ENCODE measurements at places on chromosomes 16 and 17.
A peak's percentile ranks its signal among the peaks of the same experiment; 100 is the strongest.

DNA sequence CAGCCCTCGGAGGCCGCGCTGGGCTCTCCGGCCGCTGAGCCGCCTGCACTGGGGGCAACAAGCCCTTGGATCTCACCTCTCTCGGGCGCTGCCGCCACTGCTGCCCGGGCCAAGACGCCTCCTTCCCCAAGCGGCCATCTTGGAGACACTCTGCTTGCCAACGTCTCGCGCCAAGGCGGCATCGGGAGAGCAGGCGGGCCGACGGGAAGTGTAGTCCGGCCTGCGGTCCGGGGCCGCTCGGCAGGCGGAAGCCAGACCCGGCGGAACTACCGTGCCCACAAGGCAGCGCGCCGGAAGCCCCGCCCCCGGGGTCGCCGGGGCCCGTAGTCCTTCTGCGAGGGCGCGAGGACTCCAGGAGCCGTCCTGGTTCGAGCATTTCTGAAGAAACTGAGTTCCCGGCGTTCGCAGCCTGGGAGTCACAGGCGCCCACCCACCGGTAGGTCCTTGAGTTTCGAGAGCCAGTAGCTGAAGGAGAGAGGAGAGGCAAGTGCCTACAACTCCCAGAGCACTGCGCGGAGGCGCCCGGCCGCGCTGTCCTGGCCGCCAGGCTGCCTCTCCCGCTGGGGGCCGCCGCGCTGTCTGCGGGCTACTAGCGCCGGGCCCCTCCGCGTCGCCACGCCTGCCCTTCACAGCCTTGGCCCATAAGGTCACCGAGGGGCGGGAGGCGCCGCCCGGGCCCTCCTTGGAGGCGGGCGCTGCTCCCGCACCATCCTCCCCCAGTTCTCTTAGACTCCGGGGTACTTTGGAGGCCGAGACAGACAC, at the start of gene TMEM11:
Gene TMEM11, minus strand, starts transcription at position 147 of the 762 bp plus-strand sequence. Its CDS starts 9 bp downstream, at position 138.
- peak; percentile 74 for DNase-seq

GRCh38 chr16:60810250-60810649, 1226.0 kb downstream of the CDH8 start:
- no peak for DNase-seq

DNA sequence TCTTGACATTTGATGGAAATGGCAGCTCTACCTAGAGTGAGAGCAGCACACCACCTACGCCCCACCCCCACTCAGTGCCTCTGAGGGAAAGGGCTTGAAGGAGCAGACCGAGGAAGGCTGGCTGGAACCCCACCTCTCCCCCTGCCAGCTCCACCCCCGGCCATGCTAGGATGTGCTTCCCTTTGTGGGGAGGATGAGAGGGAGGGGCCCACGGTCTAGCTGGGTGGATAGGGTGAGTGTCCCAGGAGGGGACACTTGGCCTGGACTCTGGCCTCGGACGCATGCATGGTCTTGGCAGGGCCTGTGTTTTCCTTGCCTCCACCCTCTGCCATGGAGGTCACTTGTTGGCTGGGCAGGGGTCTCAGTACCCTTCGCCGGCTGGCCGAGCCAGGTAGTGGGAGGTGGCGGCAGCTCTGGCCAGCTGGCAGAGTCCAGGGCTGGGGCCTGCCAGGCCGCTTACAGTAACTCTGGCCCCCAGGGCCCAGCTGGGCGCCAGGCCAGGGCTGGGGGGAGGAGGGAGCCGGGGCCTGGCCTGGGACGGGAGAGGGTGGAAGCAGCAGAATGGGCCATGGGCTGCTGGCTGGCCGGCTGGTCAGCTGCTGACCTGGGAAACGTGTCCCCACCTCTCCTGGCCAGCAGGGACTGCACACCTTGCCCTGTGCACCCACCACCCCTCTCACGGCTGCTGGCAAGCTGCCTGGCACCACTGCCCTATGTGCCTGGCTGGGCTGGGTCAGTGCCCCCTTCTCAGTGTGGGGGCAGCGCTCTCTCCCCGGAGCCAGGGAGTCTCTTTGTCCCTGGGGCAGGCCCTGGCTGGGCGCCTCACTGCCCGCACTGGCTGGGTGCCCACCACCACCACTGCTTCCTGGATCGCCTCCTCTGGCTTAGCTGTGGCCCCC, 23.0 kb downstream of the RARA start:
- DNase-seq = peak; percentile 98

DNA sequence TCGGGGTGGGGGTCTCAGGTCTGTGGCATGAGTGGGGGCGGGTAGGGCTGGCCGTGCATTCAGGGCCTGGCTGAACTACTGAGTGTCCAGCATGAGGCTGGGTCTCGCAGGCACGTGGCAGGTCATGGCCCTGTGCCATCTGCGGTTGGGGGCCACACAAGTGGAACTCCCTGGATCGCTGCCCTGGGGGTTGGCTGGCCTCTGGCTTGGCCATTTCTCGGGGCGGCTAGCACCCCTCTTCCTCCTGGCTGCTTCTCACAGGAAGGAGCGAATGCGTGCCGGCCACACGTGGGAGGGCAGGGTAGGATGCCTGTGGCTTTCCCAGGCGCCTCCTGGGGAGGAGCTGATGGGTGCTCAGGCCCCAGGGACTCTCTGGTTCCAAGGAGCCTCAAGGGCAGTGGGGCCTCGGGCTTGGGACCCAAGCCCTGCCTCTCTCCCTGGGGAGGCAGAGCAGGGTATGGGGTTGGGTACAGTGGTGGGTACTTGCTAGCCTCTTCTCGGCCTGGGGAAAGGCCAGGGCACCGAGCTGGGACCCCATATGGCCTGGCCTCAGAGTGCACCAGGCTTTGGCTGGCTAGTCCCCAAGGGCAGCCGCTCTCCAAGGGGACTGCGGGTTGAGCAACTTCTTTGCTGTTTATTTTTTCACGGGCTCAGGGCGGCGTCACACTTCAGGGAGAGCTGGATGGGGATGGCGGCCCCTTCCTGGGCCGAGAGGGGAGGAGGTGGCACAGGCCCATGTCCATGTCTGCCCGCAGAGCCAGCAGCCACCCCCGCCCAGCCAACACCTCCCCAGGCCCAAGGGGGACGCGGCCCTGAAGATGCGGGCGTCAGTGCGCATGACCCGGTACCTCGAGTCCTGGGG, 37.5 kb downstream of the ADCY7 start:
- no peak for DNase-seq

DNA sequence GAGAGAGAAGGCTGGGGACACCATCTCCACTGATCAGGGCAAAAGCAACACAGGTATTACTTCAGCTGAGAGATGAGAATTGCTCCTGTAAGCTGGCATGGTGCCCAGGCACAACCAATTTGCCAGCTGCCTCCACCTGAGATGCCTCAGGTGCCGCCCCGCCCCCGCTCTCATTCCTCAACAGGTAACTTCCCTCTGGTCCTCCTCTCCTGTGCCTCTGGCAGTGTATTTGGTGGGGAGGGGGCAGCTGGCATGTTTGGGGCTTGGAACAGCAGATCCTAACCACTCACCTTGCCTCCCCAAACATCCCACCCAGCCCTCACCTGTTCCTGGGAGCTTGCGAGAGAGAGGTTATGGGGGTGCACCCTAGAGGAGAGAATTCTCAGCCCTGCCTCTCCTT, 2.9 kb upstream of the SRCIN1 start:
- no peak for DNase-seq

GRCh38 chr16:1105888-1106620, 10.0 kb upstream of the C1QTNF8 start:
- no peak for DNase-seq

DNA sequence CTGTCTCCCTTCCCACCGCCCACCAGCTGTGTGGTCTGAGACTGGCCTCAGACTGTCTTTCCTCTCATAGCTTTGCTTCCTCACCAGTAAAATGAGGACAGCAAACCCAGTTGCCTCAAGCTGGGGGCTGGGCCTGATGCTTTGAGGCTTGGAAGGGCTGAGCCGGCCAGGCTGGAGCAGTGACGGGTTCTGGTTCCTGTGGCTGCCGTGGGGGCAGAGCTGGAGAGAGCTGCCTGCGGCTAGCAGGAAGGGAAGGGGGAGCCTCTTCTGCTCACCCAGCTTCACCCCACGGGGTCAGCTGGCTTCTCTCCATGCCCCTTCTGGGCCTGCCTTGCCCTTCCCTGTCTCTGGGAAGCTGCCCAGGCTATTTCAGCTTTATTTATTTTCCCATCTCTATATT, 23.7 kb downstream of the LASP1 start:
- no peak for DNase-seq

DNA sequence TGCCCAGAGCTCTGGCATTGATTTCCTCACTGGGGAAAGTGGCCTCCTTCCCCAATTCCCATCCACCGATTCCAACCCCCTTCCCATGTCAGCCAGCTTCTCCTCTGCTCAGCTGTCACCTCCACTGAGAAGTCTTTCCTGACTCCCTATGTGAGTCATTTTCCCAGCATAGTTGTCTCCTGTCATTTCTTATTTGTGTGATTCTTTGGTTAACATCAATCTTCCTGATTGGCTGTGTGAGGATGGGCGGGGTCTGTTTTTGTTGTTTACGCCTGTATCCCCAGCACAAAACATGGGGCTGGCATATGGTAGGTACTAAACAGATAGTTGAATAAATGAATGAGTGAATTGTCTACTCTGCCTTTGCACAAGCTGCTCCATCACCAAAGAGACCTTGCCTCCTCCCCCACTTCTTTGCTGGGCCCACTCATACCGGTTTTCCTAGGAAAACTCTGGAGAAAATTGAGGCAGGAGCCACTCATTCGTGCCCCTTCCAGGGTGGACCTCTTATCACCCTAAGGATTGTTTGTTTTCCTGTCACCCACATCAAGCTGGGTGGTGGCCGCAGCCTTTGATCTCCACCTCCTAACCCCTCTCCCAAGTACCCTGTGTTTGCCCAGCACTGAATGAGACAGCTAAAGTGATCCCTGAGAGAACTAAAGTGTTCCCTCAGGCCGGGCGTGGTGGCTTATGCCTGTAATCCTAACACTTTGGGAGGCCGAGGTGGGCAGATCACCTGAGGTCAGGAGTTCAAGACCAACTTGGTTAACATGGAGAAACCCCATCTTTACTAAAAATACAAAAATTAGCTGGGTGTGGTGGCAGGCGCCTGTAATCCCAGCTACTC, 1.2 kb upstream of the GRB7 start:
- no peak for DNase-seq

GRCh38 chr17:70658317-70658716, 489.0 kb downstream of the KCNJ2 start:
- no peak for DNase-seq

DNA sequence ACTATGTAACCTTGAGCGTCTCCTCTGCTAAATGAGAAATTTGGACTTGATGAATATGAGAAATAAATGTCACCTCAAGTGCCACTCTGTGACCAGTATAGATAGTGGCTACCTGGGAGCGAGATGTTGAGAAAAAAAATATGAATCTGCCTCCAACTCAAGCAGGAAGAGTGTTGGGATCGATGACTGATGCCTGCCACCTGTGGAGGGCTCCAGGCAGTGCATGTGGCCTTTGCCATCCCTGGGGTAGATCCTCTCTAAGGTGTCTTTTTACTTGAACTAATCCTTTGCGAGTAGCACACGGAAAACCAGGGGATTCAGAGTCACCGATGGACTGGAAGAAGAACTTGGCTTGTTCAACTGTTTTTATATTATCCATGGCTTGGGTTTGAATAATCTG, 9.4 kb downstream of the CCDC182 start:
- no peak for DNase-seq

DNA sequence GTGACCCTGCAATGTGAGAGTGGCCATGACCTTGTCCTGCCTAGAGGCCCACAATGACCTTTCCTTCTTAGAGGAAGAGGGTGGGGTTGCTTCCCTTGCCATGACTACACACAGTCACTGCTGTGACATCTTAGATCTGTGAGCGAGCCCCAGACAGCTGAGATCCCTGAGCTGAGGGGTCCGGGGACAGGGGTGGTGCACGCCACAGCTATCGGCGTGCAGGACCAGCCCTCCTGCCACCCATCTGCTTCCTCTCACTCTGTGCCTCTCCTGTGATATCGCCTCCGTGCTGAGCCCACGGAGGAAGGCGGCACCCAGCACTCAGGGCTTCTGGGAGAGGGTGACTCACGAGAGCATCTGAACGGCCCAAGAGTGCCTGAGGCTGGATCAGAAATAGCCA, 35.2 kb downstream of the KIAA0513 start:
- DNase-seq = no peak

GRCh38 chr17:44124118-44124438, 637 bp upstream of the HDAC5 start:
- DNase-seq = no peak

GRCh38 chr17:17545031-17545820, 46.3 kb downstream of the PEMT start:
- no peak for DNase-seq

DNA sequence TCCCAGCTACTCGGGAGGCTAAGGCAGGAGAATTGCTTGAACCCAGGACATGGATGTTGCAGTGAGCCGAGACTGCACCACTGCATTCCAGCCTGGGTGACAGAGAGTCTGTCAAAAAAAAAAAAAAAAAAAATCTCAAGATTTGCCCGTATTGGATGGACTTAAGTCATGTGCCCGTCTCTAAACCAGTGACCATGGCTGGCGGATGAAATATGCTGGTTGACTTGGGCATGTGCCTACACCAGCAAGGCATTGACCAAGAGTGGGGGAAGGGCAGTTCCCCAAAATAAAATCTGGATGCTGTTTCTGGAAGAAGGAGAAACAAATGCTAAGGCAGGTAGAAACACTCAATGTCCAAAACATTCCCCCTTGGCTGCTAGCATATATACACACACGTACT, 21.5 kb upstream of the COL1A1 start:
- no peak for DNase-seq

DNA sequence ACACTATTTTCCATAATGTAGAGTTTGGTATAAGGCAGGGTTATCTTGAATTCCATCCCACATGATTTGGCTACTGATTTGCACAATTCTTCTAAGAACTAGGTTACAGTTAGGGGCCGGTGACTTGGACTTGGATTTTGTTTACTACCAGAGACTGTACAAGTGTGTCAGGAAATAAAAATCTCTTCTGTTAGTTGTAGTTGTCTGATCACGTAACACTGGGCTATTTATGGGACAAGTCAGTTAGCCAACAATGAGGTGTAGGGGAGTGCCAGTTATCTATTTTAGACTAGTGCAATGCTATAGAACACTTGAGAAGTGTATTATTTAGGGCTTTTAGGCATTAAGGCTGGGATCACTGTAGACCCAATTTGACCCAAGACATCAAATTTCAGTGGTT, 39.7 kb upstream of the GHDC start:
- DNase-seq = no peak

DNA sequence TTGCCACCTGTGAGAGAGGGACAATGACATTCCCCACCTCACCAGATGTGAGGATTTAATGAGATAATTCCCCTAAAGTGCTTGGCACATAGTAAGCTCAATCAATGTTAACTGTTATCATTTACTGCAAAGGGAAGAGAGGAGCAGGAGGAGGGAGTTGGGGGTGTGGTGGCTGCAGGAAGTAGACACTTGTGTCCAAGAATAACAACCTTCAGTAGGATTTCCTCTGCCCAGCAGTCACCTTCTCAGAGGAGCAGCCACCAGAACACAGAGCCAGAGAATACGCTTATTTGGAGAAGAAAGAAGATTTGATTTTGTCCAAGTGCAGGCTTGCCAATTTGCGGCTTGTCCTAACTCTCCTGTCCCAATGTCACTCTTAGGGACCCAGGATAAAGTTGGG, 10.2 kb downstream of the CBX4 start:
- DNase-seq = no peak

Measured in cortex of kidney (tissue), 1 donor.